GM23338 (cell line): ENCODE measurements at places on chromosomes 11 and 22. TPM values are rescaled to one million over a fixed set of nuclear protein-coding genes. Genes with fewer than 3 reads are reported as not detected.
A peak's percentile ranks its signal among the peaks of the same experiment; 100 is the strongest.

DNA sequence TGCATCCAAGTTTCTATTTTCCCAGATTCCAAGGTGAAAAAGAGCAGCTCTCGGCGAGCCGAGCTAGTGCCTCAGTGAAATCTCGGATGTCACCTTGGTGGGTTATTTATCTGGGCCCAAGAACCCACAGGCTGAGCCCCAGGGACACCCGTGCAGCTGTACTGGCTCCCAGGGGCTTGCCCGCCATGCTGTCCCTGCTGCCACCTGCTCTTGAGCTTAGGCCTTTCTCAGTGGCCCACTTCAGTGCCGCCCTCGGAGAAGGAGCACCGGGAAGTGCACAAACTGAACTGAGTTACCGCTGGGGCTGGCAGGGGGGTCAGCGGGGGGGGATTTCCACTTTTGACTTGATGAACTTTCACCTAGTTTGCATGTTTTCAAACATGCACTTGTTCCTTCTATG is 27.9 kb downstream of the CPT1A start:
- no peak for DNase-seq

DNA sequence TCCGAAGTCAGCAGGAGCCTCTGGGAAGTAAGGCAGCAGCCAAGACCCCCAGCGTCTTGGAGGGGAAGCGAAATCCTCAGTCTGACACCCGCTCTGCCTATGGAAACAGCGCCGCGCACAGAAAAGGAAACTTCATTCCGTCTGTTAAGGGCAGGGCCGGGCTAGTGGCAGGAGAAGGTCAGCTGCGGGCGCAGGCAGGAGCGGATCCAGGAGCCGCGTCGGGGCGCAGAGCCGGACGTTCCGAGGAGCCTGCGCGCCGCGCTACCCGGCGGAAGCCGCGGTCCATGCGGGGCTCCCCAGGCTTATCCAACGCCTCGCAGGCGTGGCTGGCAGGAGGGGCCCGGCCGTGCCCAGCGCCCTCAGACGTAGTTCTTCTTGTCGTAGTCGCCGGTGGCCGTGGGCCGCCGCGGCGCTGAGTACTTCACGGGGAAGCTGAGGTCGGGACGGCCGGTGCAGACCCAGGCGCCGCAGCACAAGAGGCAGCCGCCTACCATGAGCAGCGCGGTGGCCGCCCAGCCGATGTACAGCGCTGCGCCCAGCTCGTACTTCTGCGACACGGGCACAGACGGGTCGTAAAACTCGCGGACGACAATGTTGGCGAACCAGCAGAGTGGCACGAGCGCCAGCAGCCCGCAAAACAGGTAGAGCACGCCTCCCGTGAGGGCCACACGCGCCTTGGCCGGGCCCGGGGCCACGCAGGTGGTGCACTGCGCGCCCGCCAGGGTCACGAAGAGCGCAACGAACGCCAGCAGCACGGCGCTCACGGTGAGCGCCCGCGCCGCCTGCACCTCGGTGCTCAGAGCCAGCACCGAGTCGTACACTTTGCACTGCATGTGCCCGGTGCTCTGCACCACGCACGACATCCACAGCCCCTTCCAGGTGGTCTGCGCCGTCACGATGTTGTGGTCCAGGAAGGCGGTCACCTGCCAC is 705 bp downstream of the CLDN5 start:
- peak; percentile 86 for DNase-seq

ALDH3B2 gene
- not detected in 2 replicates for total RNA-seq

- DNase-seq, result peak; percentile 87
These were observed 66.3 kb downstream of the PRDM11 start for GRCh38 chr11:45212566-45213315.

LTBP3 gene
- total RNA-seq, result 29.2 and 29.8 TPM in 2 replicates
